Smooth muscle cell of the umbilical artery (primary cell): ENCODE measurements at places on chromosomes 4 and X. TPM values are rescaled to one million over a fixed set of nuclear protein-coding genes. Genes with fewer than 3 reads are reported as not detected.

GAGE12E gene
- not detected in 2 replicates for total RNA-seq

CT45A2 gene
- total RNA-seq = not detected in 2 replicates

NPY2R gene
- total RNA-seq = not detected in 2 replicates

DKK2 gene
- 0.92 and 1.8 TPM in 2 replicates for total RNA-seq

SMARCA1 gene
- 86.4 and 115 TPM in 2 replicates for total RNA-seq

ITGB1BP2 gene
- total RNA-seq = 4.2 and 6.0 TPM in 2 replicates

TCP11X2 gene
- not detected in 2 replicates for total RNA-seq

CYTL1 gene
- total RNA-seq = 0.30 and 1.5 TPM in 2 replicates

NDNF gene
- 1.2 and 1.5 TPM in 2 replicates for total RNA-seq

TMEM31 gene
- total RNA-seq = not detected in 2 replicates

TCEAL2 gene
- not detected in 2 replicates for total RNA-seq

EPGN gene
- 18.4 and 26.2 TPM in 2 replicates for total RNA-seq

RAB40A gene
- total RNA-seq = 0.14 and 0.30 TPM in 2 replicates
